ENCODE measurements at places on chromosomes 1 and 21. TPM values are rescaled to one million over a fixed set of nuclear protein-coding genes. Genes with fewer than 3 reads are reported as not detected.

The SH3BGR gene
- 15.6 TPM for total RNA-seq

The ADORA1 gene
- total RNA-seq: 1.9 TPM

The ALX3 gene
- 2.5 TPM for total RNA-seq

The GLIS1 gene
- 0.71 TPM for total RNA-seq

The THEM4 gene
- total RNA-seq: 23.2 TPM

The SLC6A17 gene
- total RNA-seq: 60.0 TPM

The GBP7 gene
- not detected for total RNA-seq

The WNT3A gene
- 0.22 TPM for total RNA-seq

The PTPRC gene
- total RNA-seq: 12.3 TPM

The PWP2 gene
- 13.7 TPM for total RNA-seq

The APP gene
- 513 TPM for total RNA-seq

The FAM3B gene
- total RNA-seq: 0.38 TPM

The MNDA gene
- total RNA-seq: 6.8 TPM

The SMCP gene
- not detected for total RNA-seq

The LCE2B gene
- not detected for total RNA-seq

The CDCA8 gene
- total RNA-seq: 3.6 TPM
